ENCODE measurements at places on chromosomes 4 and X. TPM values are rescaled to one million over a fixed set of nuclear protein-coding genes. Genes with fewer than 3 reads are reported as not detected.

The NUP62CL gene
- total RNA-seq: 5.6 TPM

The GPC4 gene
- 80.6 TPM for total RNA-seq

The CLTRN gene
- total RNA-seq: 3.0 TPM

The UGT2B11 gene
- not detected for total RNA-seq

The UGT2A1 gene
- not detected for total RNA-seq

The USP17L24 gene
- total RNA-seq: not detected

The GATA1 gene
- not detected for total RNA-seq

The EXOSC9 gene
- 18.1 TPM for total RNA-seq

The CFAP99 gene
- total RNA-seq: 0.30 TPM

The FGB gene
- 14.3 TPM for total RNA-seq

The CEP135 gene
- total RNA-seq: 5.4 TPM

The FAM149A gene
- 31.9 TPM for total RNA-seq

The RIBC1 gene
- total RNA-seq: 2.8 TPM

The FOXP3 gene
- total RNA-seq: 0.05 TPM

The ADH1C gene
- not detected for total RNA-seq

The SMIM31 gene
- 0.05 TPM for total RNA-seq

The WDR17 gene
- 5.5 TPM for total RNA-seq

The MXRA5 gene
- 6.0 TPM for total RNA-seq

The TASL gene
- total RNA-seq: not detected

The ABLIM2 gene
- total RNA-seq: 1.2 TPM

The RTL3 gene
- total RNA-seq: not detected

The NPY5R gene
- 0.17 TPM for total RNA-seq

The AADAT gene
- total RNA-seq: 5.9 TPM

The SPANXA1 gene
- total RNA-seq: not detected

The CT45A2 gene
- not detected for total RNA-seq

The USP26 gene
- total RNA-seq: not detected

The MAGEA9B gene
- not detected for total RNA-seq

The VAMP7 gene
- 76.1 TPM for total RNA-seq

The TMPRSS11D gene
- total RNA-seq: not detected

The FRMD7 gene
- not detected for total RNA-seq

The USP17L30 gene
- not detected for total RNA-seq

The NLRP2B gene
- not detected for total RNA-seq

The NHSL2 gene
- under 0.01 TPM for total RNA-seq

The FRAS1 gene
- 4.2 TPM for total RNA-seq

The SSX1 gene
- not detected for total RNA-seq

The AMBN gene
- total RNA-seq: not detected

The PDZD4 gene
- total RNA-seq: 0.30 TPM

The GAGE12H gene
- total RNA-seq: not detected

The GAB3 gene
- total RNA-seq: 0.87 TPM

The RNF175 gene
- 0.35 TPM for total RNA-seq

The NFKB1 gene
- 53.7 TPM for total RNA-seq

The BEND2 gene
- not detected for total RNA-seq

The LINC00632 gene
- total RNA-seq: under 0.01 TPM

The PPA2 gene
- total RNA-seq: 117 TPM

The SHROOM4 gene
- total RNA-seq: 4.9 TPM
